Tibial nerve (tissue), 4 donors: ENCODE measurements at places on chromosomes 12 and 14. TPM values are rescaled to one million over a fixed set of nuclear protein-coding genes. Genes with fewer than 3 reads are reported as not detected.
A peak's percentile ranks its signal among the peaks of the same experiment; 100 is the strongest.

The INHBC gene
- not detected for total RNA-seq

DNA sequence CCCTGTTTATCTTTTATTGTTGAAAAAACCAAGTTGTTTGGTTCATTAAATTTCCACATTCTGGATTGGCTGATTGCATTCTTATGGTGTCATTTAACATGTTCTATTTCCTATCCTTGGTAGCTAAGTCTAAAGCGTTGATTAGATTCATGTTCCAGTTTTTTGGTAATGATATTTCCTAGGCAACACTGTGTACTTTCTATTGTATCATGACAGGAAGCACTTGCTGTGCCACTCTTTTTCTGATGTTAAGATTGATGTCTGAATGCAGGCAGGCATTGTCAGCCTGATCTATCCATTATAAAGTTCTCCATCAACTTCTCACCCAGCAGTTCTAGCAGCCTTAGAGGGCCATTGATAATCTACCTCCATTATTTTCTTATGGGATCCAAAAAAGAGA, 91.1 kb upstream of the ARID2 start:
- no peak for DNase-seq

DNA sequence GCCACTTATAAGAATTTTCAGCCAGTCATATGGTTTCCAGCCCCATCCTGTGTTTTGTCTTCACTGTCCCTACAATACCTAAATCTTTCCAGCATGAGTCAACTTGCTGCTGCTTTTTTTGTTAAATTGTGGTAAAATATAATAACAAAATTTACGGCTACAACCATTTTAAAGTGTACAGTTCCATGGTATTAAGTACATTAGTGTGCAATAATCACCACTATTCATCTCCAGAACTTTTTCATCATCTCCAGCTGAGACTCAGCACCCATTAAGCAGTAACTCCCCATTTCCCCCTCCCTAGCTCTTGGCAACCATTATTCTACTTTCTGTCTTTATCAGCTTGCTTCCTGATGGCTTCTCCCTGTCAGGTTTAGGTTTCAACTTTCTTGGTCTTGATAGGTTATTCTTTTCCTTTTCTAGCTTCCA, 39.1 kb downstream of the FRS2 start:
- DNase-seq = no peak

GRCh38 chr14:61103541-61104339, 122.7 kb downstream of the SLC38A6 start:
- DNase-seq = no peak

DNA sequence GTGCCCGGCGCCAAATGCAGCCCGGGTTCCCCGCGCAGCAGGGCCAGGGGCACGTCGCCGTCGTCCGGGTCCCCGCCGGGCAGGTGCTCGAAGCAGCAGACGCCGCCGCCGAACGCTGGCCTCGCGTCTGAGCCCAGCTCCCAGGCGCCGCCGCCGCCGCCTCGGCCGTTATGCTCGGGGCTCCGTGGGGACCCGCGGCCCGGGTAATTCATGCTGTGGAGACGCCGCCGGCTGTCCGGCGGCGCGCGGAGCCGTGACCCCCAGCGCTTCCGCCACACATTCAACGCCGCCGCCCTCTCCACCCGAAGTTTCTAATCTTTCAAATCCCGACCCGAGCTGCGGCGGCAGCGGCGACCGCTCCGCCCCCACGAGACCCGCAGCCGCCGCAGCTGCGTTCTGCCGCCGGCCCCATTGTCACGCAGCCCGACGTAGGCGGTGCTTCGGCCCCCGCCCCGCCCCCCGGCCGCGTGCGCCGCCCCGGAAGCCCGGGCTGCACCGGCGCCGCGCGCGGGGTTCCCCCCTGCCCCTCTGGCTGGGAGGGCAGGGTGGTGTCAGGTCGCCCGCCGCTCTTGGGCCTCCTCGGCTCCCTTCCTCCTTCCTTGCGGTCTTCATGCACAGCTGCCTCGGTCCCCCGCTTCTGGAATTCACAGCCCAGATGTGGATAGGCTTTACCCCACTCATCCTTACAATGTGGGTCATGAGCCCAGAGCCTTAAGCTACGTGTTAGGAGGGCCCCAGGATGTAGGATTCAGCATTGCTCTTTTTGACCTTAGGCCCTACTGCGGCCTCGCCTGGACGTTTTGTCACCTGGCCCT, at the start of gene DDHD1:
TSS of gene DDHD1 (minus strand) at position 437 of the 815 bp plus-strand sequence. CDS start at position 212, 225 bp downstream.
- peak; percentile 50 for DNase-seq
